Osteoblast (primary cell): ENCODE measurements at places on chromosomes 2 and 18. TPM values are rescaled to one million over a fixed set of nuclear protein-coding genes. Genes with fewer than 3 reads are reported as not detected.

Gene ACTG2
- total RNA-seq: 0.72 TPM in 1 of 2 replicates, not detected in the other

Gene WDCP
- total RNA-seq: 8.3 and 9.1 TPM in 2 replicates

Gene UGT1A5
- total RNA-seq: not detected in 2 replicates

Gene DSG4
- total RNA-seq: not detected in 2 replicates

Gene ZNF24
- 27.4 and 29.7 TPM in 2 replicates for total RNA-seq
